ENCODE measurements at places on chromosomes 4 and X. TPM values are rescaled to one million over a fixed set of nuclear protein-coding genes. Genes with fewer than 3 reads are reported as not detected.

Gene FAM53A
- 3.0 TPM for total RNA-seq

Gene RPA4
- total RNA-seq: 0.37 TPM

Gene PPP1R2C
- not detected for total RNA-seq

Gene ZNF330
- total RNA-seq: 75.5 TPM

Gene SLITRK2
- not detected for total RNA-seq

Gene DNAAF6
- not detected for total RNA-seq

Gene NLRP2B
- total RNA-seq: not detected

Gene GRIA2
- total RNA-seq: not detected

Gene NHSL2
- total RNA-seq: 0.41 TPM

Gene STBD1
- not detected for total RNA-seq

Gene HTN1
- total RNA-seq: not detected

Gene CXCL11
- total RNA-seq: not detected

Gene CTSO
- total RNA-seq: 2.1 TPM

Gene ADH7
- total RNA-seq: not detected

Gene NAP1L3
- total RNA-seq: 5.4 TPM

Gene GAGE12E
- not detected for total RNA-seq

Gene RHOXF1
- total RNA-seq: not detected

Gene GAGE12H
- total RNA-seq: not detected

Gene SPANXB1
- not detected for total RNA-seq

Gene TMSB15B
- 8.6 TPM for total RNA-seq

Gene PTTG2
- total RNA-seq: not detected

Gene GPRIN3
- total RNA-seq: 8.6 TPM

Gene SMIM10
- total RNA-seq: 0.79 TPM

Gene CNGA1
- 0.26 TPM for total RNA-seq

Gene PLAC1
- not detected for total RNA-seq

Gene ADGRL3
- not detected for total RNA-seq

Gene RAB40A
- not detected for total RNA-seq

Gene ABLIM2
- 0.22 TPM for total RNA-seq

Gene SMS
- 148 TPM for total RNA-seq

Gene SSX4B
- total RNA-seq: not detected

Gene ADD1
- 165 TPM for total RNA-seq

Gene WDR13
- total RNA-seq: 37.0 TPM

Gene ZCCHC12
- 0.25 TPM for total RNA-seq

Gene CPZ
- not detected for total RNA-seq

Gene CFP
- 6.8 TPM for total RNA-seq

Gene ANXA10
- total RNA-seq: not detected

Gene RHOXF2B
- total RNA-seq: not detected

Gene ZFYVE28
- 6.2 TPM for total RNA-seq

Gene FBXL5
- 31.0 TPM for total RNA-seq

Gene ATOH1
- not detected for total RNA-seq

Gene POLN
- 0.91 TPM for total RNA-seq

Gene RAI2
- total RNA-seq: 0.50 TPM

Gene UGT8
- total RNA-seq: not detected

Gene PPEF2
- total RNA-seq: 0.10 TPM

Gene VSIG4
- not detected for total RNA-seq

Gene VCX3A
- not detected for total RNA-seq

Gene PCDH10
- not detected for total RNA-seq

Gene LAGE3
- total RNA-seq: 42.8 TPM

Gene FGD1
- 0.30 TPM for total RNA-seq

Gene TAB3
- total RNA-seq: 13.6 TPM

Gene FGF5
- not detected for total RNA-seq

Gene BST1
- total RNA-seq: 0.74 TPM

Gene TRIM60
- total RNA-seq: not detected

Gene CENPE
- 38.1 TPM for total RNA-seq

Gene AMTN
- total RNA-seq: not detected

Gene ASB5
- not detected for total RNA-seq

Gene HPGDS
- total RNA-seq: not detected

Gene CFAP299
- total RNA-seq: not detected

Gene WDR17
- total RNA-seq: 1.4 TPM

Gene TSPAN5
- 13.1 TPM for total RNA-seq

Measured in activated naive CD4-positive, alpha-beta T cell treated with anti-CD3 and anti-CD28 coated beads for 36 hours (primary cell).